ENCODE measurements at places on chromosomes 6 and 20.

DNA sequence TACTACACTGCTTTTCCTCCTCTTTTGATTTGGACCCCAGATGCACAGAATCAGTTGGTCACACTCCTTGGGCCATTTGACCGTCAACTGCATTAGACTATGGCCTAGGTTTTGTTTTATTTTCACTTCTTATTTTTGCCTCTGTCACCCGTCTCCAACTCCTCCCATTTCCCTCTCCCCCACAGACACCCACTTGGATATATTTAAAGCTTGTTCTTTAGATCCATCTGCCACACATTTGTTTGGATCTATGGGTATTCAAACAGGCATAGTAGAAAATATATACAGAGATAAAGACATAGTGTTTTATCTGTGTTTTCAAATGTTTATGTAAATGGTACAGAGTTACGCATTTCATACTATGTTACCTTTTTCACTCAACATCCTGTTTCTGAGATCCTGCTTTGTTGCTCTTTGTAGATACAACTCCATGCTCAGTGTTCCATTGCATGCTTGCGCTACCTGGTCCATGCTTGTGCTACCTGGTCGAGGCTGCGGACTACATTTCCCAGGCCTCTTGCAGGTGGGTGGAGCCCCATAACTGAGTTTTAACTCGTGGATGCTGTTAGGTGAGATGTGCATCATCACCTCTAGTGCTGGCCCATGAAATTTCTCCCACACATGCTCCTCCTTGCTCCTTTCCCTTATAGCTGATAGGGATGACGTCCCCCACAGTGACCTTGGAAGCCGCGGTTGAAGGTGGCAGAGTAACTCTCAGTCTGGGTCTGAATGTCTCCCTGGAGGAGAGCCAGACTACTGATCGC, 11.5 kb upstream of the PREX1 start:
- no peak for DNase-seq

GRCh38 chr6:82176616-82177015, 70.9 kb downstream of the IBTK start:
- DNase-seq, result no peak

- peak; percentile 56 for DNase-seq
These were observed 14.9 kb upstream of the RFPL4B start for GRCh38 chr6:112332274-112332673.

- DNase-seq, result no peak
These were observed 4.8 kb upstream of the BTNL2 start for GRCh38 chr6:32411566-32412327.

GRCh38 chr6:31958412-31958740, 395 bp downstream of the NELFE start:
- peak; percentile 19 for DNase-seq

DNA sequence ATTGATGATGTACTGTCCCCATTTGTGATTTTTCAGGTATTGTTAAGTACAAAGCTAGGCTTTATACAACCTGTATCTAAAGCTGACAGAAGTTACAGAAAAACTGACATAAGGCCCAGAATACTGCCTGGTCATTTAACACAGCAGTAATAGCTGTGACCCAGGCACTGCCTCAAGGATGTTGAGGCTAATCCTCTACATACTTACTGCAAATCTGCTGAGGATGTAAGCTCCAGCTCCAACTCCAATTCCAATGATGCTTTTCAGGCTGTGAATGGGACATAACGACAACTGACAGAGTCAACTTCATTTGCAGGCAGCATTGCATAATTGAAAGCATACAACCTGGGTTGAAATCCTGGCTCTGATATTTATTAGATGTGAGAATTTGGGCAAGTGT, 36.3 kb upstream of the SLA2 start:
- DNase-seq, result no peak

DNA sequence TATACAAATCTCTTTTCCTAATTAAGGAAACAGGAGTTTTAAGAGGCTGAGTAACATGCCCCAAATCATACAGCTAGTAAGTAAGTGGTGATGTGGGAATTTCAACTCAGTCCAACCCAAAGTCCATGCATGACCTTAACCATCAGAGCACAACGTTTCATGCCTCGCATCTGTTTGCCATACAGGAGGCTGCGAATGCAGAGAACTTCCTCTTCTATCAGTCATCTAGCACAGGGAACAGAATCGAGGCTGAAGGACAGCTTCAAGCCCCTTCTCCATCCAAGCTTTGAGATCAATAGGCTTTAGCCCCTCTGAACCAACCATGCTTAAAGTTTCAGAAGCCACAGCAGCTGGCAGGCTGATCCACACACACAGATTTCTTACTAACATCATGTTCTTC, 113.2 kb downstream of the MAFB start:
- DNase-seq, result no peak

GRCh38 chr6:124066946-124067552, 263.4 kb downstream of the NKAIN2 start:
- no peak for DNase-seq

- no peak for DNase-seq
These were observed 78.8 kb upstream of the ARID1B start for GRCh38 chr6:156698239-156699016.

GRCh38 chr6:27810768-27811450, 101.3 kb downstream of the OR2B2 start:
- no peak for DNase-seq

GRCh38 chr6:107690643-107691061, 133.5 kb downstream of the SCML4 start:
- peak; percentile 43 for DNase-seq

DNA sequence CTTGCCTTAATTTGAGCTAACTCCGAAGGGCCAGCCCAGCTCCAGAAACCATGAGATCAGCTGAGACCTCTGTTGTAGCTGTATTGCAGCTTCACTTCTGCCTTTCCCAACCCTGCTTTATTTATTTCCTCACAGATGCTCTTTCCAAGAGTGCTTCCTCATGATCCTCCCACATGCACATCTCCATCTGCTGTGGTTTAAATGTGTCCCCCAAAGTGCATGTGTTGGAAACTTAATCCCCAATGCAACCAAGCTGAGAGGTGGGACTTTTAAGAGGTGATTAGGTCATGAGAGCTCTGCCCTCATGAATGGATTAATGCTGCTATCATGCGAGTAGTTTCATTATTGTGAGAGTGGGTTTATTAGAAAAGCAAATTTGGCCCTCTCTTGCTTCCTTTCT, 164.4 kb upstream of the TAB2 start:
- no peak for DNase-seq

DNA sequence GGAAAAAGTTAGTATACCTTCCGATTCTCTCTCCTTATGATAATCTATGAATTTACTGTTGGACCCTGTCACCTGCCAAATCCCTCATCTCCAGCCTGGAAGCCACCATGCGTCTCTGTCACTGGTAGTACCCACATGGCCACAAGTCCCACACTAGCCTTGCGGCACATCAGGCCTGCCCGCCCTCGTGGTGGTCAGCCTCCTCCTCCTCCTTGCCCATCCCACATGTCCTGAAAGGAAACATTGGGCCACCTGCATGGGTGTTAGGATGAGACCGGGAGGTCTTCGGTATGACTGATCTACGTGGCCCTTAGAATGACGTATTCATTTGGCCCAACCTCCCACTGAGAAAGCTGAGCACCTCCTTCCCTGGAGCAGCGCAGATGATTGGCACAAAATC, 37.0 kb upstream of the QKI start:
- DNase-seq, result no peak

- DNase-seq, result peak; percentile 58
These were observed 25.7 kb upstream of the BTBD3 start for GRCh38 chr20:11891776-11892545.

GRCh38 chr6:52515219-52515960, 61.5 kb downstream of the TRAM2 start:
- DNase-seq, result no peak

DNA sequence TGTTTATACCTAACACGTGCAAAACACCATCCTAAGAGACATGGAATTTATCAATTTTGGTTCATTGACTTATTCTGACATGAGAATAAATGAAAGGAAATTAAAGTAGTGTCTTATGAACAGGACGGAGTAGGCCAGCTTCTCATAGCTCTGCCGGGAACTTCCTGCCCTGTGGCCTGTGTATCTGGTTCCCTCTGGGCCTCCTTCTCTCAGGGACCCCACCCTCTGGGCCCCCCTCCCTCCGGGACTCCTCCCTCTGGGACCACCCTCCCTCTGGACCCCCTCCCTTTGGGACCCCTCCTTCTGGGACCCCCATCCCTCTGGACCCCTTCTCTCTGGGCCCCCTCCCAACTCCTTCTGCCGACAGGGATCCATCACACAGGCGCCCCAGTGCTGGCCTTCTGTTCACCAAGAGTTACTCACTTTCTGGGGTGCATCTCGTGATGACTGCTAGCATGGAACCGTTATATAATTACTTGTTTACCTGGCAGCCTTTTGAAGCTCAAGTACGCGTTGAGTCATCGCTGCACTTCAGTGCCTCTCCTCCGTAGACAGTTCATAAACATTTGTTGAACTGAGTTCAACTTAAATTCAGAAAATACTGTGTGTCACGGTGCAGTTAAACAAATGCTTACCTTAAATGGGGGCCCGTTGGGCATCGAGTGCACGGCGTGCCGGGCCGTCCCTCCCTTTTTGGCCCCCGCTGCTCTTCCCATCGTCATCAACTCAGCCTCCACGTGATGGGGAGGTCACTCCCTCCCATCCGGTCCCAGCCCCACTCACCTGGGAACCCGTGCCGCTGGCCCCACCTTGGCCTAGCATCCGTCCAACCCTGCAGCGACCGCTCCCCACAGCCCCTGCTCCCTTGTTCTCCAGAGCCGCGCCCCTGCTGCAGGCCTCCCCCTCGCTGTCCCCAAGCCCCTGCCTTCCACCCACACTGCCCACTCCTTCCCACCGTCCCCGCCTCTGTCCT, 8.1 kb downstream of the CCR6 start:
- DNase-seq, result no peak

GRCh38 chr6:133779916-133780695, 108.8 kb upstream of the TCF21 start:
- no peak for DNase-seq

DNA sequence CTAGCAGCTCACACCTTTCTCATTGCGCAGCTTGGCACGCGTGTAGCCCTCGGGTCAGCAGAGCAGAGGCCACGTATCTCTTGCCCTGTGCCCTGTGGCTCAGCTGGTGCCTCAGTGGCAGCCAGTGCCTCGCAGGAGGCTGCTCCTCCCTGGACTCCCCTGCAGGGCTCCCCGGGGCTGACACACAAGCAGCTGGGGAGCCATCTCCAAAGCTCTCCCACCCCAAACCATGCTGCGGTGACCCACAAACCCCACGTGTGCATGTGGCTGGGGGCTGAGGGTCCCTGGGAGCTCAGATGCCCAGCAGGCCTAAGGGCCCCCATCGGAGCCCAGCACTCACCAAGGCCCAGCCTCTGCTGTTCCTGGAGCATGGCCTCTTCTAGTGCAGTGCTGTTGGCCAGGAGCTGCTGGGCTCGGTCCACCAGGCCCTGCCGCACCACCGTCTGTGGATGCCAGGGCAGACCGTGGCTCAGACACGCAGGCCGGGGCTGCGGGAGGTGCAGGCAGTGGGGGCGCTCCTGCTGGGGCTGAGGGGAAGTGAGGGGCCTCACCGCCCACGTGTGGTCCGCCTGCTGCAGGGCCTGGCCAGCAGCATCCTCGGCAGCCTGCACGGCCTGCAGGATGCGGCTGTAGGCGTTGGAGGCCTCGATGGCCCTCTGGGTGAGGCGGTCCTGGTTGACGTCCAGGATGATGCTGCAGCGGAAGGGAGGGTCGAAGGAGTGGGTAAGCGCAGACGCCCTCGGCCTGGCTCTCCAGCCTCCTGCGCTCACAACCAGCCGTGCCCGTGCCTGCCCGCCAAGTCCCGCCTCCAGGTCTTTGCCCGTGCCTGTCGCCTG, 13.8 kb downstream of the ADRM1 start:
- DNase-seq, result no peak

DNA sequence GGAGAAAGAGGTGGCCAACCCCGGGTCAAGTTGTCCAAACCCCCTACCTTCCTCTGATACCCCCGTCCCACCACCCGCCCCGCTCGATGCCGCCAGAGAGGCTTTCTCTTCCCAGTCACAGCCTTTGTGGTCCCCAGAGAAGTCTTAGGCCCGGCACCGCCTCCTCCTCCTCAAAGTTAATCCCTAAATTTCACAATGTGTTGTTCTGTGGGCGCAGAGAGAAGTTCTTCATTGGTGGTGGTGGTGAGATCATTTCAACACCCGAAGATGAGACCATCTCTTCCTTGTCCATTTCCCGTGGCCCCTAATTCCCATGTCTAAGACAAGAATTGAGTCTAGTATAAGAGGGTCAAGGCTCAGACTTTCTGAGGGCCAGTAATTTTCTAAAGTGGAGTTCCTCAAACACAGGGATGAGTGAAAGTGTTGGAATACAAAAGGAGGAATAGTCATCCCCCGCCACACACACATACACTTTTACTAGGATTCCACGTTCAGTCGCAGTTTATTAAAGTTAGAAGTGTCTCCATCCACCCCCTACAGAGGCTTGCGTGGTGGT, 10.4 kb downstream of the TRIM31 start:
- peak; percentile 19 for DNase-seq

- DNase-seq, result no peak
These were observed 556 bp downstream of the PANK2 start for GRCh38 chr20:3889489-3890397.

DNA sequence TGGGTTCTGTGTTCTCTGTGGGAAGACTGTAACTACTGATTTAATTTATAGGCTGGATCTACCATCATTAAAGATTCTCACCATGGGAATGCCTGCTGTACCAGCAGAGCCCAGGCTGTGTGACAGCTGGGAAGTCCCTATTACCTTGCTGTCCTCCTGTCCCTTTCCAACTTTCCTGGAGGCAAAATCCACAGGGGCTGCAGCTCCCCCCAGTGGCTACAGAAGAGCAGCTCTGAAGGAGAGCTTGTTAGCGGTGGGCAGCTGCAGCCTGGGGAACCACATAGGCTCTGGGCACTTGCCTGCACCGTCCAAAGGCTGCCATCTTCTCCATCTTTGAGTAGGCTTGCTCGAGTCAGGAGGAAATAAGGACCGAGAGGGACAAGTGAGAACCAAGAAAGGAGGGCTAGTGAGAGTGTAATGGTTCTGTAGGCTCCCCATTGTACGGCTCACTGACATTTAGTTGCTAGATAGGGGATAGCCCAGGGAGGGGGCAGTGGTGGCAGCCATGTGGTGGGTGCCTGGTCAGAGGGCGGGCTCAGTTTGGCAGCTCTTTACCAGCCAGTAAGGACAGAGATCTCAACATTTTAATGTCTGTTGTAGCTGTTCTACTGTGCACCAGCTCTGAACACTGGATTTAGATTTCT, 155.1 kb upstream of the MLIP start:
- peak; percentile 68 for DNase-seq

DNA sequence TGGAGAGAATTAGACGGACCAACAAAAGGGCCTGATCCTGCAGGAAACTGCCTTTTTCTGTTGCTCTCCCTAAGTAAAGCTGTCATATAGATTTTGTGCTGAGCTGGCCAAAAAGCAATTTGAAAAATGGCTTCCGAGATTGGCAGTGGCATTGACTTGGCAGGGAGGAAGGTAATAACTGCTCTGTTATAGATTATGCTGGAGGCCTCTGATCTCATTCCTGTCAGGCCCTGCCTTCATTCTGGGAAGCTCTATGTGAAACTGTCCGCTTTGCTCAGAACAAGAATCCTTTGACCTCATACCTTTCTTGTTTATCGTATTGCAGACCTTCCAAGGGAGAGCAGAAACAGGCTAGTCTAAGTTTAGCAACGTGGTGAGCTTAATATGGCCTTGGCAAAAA, 234.4 kb downstream of the PHACTR1 start:
- no peak for DNase-seq

- no peak for DNase-seq
These were observed 180.7 kb downstream of the TBXT start for GRCh38 chr6:165986914-165987482.

- DNase-seq, result no peak
These were observed 40.8 kb downstream of the KCNK17 start for GRCh38 chr6:39273406-39273821.

Data from AG08395 (cell line).